ENCODE measurements at places on chromosomes 1 and 21.

DNA sequence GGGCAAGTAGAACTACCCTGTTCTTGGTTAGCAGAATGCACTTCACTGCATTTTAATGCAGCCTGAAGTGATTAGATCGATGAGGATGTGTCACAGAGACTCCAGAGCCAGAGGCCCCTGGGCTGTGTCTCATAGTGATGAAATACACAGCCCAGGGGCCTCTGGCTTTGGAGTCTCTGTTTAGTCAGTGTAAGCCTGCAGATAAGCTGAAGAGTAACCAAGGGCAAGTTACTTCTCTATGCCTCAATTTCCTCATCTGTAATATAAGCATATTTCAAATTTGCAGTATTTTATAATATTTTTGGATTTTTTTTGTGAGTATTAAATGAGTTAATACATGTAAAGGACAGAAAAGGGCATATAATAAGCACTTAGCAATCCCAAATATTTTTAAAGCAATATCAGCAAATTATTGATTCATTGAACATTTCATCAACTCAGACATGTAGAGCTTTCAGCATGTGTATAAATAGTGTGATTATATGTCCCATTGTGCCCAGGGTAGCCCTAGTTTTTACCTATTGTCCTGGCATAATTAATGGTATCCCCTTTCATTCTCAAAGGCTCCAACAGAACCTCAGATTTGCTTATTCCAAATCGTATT is 23.6 kb upstream of the APOBEC4 start:
- DNase-seq = no peak

GRCh38 chr1:45840704-45841103 is 37.3 kb downstream of the MAST2 start:
- no peak for DNase-seq

GRCh38 chr1:42322577-42322976 is 12.5 kb downstream of the FOXJ3 start:
- DNase-seq = no peak

GRCh38 chr1:65688848-65689247 is 103.8 kb upstream of the PDE4B start:
- DNase-seq = no peak

DNA sequence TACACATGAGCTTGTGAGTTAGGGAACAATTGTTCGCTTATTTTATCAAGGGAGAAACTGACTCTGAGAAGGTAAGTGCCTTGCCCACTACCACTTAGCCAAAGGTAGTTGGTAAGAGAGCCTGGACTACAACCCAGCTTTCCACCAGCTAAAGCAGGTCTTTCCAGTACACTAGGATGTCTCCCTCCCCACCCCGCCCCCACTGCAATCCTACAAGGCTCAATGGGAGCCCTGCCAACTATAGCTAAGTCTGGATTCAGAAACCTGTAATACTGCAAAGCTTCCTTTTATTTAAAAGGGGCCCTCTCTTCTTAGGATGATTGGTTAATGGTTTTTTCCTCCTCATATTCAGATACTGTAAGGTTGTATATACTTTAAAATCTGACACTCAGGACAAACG is 102.0 kb upstream of the C8B start:
- no peak for DNase-seq

GRCh38 chr1:205950280-205950679 is 7.0 kb upstream of the SLC26A9 start:
- no peak for DNase-seq

DNA sequence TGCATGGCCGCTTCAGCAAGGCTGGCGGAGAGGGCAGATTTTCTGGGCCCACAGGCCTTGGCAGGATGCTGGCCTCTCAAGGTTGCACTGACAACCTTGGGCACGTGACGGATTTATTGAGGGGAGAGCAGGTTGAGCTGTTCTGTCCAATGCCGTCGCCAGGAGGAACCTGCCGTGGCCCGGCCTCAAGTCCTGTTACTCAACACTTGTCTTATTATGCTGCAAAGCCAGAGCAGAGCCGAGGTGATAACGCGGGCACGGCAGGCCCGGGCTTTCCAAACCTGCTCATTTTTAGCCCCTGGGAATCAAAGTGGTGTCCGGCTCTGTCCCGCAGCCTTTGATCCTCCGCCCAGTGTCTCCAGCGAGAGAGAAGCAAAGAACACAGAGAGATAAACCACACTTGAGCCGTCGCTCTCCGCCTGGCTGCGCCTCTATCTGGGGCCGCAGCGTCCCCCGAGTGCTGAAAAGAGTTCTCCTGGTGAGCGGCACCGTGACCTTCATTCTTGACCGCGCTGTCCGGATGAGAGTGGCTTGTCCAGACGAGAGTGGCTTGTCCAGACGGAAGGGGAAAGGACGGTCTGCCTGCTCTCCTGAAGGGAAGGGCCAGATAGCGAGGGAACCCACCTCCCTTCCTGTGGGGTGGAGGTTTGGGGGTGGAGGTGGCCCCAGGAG is 162.3 kb upstream of the ARHGEF16 start:
- DNase-seq = no peak

GRCh38 chr1:182366596-182366995 is 25.0 kb downstream of the GLUL start:
- DNase-seq = no peak

GRCh38 chr1:107460035-107460434 is 319.2 kb downstream of the NTNG1 start:
- no peak for DNase-seq

- no peak for DNase-seq
Measured at GRCh38 chr1:86441581-86441980, 17.6 kb downstream of the CLCA2 start.

DNA sequence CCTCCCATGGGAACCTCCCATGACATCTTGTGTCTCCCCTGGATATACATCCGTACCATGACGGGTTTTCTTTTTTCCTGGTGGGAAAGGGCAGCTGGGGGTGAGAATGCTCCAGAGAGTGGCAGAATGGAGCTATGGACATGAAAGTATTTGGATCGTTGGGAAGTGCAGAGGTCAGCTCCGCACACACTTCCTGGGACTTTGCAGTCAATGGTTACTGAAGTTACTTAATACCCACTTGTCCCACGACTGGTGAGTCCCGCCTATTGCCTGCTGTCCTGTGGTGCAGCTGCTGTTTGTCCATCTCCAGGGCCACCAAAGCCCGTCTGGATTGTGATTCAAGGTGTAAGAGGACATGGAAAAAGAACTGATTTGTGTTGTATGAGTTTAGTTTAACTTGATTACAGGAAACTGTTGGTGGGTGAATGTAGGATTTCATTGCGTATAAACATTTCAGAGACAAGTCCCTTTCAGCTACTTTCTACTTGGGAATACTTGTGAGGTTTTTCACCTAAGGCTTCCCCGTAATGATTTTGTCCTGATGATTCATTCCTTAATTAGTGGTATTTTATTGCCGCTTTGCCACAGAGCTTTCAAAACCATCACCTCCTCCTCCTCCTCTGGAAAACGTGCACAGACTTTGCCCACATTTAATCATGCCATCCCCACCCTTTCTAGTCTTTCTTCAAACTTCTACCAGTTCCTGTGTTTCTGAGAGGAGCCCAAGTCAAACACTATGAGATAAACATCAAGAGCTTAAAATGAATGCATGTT is 308.8 kb downstream of the KIF26B start:
- DNase-seq = no peak

- no peak for DNase-seq
Measured at GRCh38 chr21:20661246-20661645, 337.0 kb upstream of the NCAM2 start.

DNA sequence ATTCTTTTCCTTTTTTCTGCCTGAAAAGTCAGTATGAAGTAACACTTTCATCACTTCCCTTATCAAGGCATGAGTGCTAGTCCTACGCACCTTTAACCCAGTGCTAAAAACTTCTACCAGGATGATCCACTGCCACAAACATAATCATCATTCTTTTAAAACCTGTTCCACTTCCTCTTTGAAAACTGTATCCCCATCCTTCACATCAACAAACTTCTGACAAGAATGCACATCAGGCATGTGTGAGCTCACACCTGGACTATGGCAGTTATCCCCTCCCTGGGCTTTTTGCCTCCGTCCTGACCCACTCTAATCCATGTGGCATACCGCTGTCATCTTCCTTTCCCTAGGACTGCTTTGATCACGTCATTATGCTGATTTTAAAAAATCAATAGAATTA is 70.2 kb downstream of the ESRRG start:
- DNase-seq = no peak

DNA sequence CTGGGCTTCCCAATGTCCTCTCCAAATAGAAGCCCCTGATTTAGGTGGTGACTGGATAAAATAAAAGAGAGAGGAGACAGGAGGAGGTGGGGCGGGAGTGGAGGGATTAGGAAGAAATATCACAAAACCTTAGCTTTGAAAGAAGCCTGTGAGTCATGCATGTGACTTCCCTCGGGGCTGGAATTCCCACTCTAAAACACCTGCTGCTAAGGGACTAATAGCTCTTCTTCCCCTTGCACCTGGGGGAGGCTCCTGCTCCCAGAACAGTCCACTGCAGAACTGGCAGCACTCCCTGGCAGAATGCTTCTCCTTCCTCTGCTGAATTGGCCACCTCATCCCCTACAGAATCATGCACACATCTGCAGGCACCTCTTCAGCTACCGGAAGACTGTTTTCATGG is 207.2 kb downstream of the ATG4C start:
- DNase-seq = no peak

DNA sequence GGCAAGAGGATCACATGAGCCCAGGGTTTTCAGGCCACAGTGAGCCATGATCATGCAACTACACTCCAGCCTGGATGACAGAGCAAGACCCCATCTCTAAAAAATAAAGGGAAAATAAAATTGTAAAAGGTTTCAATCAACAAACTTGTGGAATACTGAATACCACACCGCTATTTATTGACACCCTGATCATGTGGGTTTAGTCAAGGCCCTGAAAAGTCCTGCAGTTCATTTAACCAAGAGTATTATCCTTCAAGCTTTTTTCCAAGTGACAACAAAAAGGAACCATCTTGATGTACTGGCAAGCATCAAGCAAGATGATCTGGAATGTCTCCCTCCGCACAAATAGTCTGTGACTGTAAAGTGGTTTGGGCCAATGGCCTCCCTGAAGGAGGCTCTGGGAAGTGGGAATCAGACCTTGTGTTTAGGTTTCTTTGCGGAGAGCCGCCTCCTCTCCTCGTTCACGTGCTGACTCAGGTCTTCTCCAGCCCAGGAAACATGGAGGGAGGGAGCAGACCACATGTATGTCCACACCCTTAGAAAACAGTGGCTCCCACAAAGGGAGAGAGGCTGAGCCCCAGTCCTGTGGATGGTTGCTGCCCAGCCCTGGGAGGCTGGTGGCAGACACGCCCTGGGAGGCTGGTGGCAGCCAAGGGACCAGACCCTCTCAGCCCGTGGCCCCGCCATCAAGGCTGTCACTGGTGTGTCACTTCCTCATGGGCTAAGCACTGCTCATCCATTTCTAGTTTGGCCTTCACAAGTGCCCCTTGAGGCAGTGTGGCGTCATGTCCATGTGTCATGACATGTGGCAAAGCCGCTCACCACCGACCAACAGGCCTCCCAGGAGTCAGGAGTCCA is 56.7 kb downstream of the RIPK4 start:
- DNase-seq = no peak

DNA sequence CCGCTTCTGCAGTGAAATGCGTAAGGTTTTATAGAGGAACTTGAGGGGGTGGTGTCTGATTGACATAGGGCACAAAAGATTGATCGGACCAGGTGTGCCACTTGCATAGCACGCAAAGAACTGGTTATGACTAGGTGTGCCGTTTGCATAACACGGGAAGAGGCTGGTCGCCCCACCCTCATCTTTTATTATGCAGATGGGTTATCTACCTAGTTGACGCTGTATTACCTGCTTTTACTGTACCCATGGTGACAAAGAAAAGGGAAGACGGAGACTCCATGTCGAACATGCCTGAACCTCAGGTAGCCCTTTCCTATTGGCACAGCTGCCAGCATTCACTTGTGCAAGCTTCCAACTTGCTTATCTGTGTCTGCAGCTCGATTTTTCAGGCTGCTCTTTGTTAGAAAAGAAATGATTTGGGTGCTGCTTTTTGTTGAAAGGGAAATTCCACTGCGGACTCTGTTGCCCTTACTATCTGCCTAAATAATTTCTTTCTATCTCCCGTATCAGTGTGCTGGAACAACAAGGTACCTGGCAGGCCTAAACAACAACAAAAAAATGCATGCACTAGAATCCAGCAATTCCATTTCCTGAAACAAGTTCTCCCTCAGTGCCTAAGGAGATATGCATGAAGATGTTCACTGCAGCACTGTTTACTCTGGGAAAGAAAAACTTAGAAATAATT is 194.4 kb upstream of the KAZN start:
- no peak for DNase-seq

- no peak for DNase-seq
Measured at GRCh38 chr1:151386002-151386401, 13.4 kb upstream of the PSMB4 start.

GRCh38 chr1:94463056-94463764 is 45.0 kb downstream of the ABCD3 start:
- no peak for DNase-seq

DNA sequence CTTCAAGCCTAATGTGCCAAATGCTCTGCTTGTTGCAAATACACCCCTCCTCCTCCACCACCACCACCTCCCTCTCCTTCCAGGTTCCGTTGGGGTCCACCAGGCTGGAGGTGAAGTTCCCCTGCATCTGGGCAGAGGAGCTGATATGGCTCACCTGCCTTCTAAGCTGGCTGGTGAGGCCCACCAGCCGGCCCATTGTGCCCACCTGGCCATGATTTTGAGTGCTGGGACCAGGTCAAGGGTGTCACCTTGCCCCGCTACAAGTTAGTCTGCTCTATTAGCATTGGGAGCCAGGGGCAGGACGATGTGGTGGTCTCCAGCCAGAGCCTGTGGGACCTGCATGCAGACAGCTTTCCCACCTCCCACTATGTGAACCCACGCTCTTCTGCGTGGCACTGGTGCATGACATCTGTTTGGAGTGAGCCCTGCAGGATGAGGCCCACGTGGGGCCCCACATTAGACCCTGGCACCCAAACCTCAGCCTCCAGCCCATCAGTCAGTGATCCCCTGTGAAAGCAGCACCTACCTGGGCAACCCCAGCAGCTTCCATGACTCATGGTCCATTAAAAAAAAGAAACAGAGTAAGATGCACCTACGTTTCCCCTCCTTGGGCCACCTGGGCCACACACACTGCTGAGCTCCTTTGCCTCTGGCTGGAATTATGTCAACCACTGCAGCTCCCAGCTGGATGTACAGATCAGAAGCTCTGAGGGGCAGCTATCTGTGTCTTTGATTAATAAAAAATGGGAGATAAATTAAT is 15.6 kb upstream of the CDCP2 start:
- DNase-seq = no peak

- DNase-seq = no peak
Measured at GRCh38 chr1:173418107-173418985, 58.8 kb upstream of the PRDX6 start.

GRCh38 chr1:201098992-201099677 is 13.1 kb downstream of the CACNA1S start:
- DNase-seq = no peak

DNA sequence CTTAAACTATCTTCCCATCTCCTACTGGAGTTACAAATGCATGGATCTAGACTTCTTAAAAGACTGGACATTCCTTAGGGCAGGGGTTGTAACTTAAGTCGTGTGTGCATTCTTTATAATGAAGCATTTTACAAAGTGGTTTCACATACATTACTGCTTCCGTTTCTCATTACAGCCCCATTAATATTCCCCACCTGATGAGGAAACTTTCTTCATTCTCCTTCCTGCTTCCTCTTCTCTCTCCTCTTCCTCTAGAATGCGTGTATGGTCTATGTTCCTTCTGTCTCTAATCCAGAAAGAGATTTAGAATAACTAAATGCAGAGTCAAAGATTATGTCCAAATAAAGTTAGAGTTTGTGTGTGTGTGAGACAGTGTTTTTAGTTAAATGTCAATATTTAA is 1.8 kb upstream of the CAP1 start:
- no peak for DNase-seq
